SJSA1 (cell line): ENCODE measurements at places on chromosomes 5 and 9.

- DNase-seq = no peak
Observed at GRCh38 chr5:58456486-58456885, 3.4 kb downstream of the PLK2 start.

GRCh38 chr5:115599924-115600323 is 2.4 kb downstream of the TICAM2 start:
- peak; percentile 58 for DNase-seq

DNA sequence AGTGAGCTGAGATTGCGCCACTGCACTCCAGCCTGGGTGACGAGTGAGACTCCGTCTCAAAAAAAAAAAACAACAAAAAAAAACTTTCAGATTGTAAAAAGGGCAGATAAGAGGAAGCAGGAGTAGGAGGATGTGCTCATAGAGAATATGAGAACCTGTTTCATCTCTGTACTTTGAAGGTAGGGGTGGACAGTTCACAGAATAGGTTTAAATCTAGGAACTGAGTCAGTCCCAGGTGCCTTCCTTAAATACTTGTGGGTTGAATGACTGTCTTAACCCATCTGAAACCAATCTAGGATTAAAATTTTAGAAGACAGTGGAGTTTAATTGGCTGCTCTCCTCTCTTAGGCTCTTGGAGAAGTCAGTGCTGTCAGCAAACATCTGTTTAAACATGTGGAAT is 12.4 kb downstream of the POLK start:
- no peak for DNase-seq

- DNase-seq = no peak
Observed at GRCh38 chr5:119418606-119419100, 33.6 kb upstream of the HSD17B4 start.

DNA sequence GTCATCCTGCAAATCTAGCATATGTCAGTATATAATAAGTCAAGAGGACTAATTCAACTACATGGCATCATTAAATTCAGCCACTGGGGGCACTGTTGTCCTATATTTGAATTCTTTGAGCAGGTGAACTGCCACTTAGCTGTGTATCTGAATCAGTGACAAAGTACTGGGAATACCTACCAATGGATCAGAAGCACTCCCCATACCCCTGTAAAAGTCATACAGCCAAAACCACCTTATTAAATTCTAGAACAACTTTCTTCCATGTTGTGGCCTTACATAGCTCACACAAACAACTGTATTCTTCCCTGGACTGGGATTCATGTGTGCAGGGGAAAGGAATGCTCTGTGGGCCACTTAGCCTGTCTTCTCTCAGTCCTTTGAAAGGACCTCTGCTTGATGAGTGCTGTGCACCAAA is 57.4 kb upstream of the PLPP6 start:
- DNase-seq = peak; percentile 36

- no peak for DNase-seq
Observed at GRCh38 chr9:2281031-2281802, 266.1 kb downstream of the SMARCA2 start.

DNA sequence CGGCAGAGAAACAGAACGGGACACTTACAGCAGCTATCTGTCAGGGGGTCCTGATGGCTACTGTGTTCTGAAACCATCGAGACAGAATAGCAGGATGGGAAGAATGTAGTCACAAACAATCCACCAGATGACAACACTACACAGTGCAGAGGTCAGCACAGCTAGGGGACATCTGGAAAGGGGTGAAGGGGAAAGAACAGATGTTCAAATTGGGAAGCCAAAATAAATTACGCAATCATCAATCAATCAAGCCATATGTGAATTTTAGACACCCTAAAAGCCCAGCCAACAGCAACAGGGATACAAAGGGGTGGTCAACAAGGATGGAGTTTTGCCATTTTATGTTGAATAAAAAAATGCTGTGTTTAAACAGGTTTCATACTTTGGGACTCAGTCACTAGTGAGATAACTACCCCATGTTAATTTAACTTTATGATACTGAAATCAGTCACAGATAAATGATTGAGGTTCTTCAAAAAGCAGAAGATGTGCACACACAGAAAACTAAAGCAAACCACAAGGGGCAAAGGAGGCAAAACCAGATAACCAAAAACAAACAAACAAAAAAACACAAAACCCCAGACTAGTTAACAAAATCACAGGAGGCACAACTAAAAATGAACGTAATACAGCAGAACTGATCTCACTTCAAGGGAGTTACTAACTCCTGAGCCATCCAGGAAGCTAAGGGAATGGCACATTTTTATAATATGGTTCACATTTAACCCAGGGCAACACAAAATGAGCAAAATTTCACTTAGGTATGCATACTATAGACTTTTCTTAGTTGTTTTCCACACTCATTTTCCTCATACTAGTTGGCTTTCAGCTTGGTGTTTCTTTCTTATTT is 65.9 kb downstream of the HABP4 start:
- no peak for DNase-seq

DNA sequence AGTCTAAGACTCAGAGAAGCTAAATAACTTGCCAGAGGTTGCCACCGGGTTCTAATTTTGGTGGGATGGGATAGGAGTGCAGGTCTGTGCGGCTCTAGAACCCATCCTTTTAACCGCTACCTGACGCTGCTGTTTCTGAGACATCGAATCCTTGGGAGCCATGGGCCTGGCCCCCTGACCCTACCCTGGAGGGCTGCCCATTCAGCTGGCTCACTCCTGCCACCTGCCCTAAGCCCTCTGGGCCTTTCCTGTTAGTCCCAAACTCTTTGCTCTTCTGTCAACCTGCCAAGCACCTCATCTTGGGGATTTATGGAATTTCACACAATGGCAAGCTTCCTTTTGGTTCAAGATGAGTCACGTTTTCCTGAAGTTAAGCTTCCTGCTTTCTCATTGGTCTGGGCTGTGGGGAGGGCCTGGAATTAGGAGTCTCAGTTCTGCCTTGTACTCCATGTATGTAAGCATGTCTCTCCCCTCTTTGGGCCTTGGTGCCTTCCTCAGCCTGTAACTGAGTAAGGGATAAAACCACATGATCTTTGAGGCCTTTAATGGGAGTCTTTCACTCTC is 26.6 kb downstream of the ENHO start:
- DNase-seq = no peak

GRCh38 chr9:115250621-115251032 is 132.7 kb upstream of the TNC start:
- DNase-seq = peak; percentile 22

GRCh38 chr9:4293293-4293941 is 6.5 kb downstream of the GLIS3 start:
- peak; percentile 69 for DNase-seq

DNA sequence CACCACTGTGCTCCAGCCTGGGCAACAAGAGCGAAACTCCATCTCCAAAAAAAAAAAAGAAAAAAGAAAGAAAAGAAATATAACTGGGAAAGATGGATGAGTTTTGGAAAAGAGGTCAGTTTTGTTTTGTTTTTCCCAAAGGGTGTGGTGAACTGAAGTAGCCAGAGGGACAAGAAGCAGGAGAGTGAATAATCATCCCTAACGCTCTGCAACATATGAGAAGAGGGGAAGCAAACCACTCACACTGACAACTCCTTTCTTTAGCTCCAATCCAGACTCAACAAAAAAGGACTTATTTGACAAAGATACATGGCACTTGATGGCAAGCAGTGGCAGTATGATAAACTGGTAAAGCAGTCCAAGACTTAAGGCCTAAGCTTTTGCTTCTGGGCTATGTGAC is 176.1 kb upstream of the HMHB1 start:
- DNase-seq = no peak

DNA sequence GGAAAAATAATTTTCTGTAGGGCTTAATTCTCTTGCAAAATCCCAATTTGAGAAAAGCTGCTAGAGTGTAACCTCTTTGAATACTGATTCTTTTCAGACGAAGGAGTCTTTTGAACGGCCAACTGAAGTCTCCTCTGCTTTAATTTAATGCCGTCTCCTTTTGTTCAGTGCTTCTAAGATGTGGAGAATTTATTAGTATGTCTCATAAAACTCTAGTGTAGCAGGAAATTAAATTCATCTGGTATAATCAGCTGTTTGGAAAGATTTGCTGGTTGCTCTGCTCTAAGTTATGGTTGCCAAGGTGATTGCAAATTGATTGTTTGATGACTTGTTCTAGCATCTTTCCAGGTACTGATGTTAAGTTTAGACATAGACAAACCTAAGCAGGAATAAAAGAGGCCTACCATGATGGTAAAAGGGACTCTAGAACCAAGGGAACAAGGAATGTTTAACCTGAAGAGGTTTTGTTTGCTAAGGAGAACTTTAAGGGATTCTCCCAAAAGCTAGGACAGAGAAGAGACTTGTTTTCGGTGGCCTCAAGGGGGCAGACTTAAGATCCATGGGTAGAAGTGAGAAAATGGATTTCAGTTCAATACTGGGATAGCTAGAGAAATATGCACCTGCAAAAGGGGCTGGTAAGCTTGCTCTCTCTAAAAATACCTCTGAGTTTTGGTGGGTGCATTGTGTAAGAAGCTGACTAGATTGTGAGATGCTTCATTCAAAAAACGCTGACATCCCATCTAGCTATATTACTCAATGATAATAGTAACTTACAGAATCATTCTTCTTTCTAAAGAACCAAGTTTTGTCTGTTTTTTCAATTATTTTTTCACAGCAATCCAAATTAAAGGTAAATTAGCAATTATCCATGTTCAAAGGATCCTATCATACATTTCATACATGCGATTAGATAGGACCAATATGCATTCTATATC is 5.7 kb upstream of the ADRB2 start:
- peak; percentile 49 for DNase-seq

DNA sequence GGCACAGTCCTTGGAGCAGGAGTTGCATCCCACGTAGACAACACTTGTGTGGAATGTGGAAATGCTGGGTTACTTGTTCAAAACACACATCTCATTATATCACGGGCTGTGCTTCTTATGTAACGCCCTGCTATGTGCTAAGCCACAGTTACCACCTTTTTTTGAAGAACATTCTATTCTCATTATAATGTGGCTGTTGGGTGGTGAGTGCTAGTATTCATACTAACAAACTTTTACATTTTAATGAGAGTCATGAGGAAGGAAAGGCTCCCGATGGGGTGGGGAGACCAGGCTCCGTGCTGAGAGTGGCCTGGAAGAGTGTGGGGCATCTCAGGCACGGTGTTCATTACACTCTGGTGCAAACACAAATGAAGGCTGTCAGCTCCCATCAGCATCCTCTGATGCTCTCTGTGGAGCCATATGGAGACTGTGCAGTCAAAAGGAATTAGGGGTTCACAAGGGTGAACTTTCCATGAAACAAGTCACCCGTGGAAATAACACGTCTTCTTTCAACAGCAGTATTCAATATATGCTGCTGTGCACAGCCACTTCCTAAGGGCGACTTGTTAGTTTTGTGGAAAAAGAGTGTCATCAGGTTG is 153.1 kb upstream of the RAPGEF1 start:
- DNase-seq = no peak

DNA sequence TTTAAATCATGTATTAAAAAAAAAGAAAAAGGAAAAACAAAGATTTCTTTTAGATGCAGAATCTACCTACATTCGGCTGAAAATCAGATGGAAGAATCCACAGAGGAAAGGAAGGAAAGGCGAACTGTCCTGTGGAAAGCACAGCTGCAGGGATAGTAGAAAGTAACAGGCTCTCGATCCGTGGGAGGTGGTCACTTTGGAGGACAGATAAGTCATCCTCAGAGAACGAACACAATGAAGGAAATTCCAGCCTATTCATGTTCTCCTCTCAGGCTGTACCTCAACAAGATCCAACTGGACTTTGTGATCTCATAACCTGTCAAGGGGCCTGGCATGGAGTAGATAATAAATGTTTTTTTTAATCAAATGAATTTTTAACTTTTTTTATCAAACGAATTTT is 72.8 kb downstream of the NR6A1 start:
- DNase-seq = peak; percentile 68

- DNase-seq = no peak
Observed at GRCh38 chr9:123880420-123880819, 49.5 kb downstream of the DENND1A start.

- no peak for DNase-seq
Observed at GRCh38 chr5:89816038-89816437, 593.5 kb downstream of the CETN3 start.

GRCh38 chr9:124490004-124490403 is 17.2 kb downstream of the NR5A1 start:
- no peak for DNase-seq

- DNase-seq = no peak
Observed at GRCh38 chr9:20664501-20664900, 19.6 kb upstream of the FOCAD start.

DNA sequence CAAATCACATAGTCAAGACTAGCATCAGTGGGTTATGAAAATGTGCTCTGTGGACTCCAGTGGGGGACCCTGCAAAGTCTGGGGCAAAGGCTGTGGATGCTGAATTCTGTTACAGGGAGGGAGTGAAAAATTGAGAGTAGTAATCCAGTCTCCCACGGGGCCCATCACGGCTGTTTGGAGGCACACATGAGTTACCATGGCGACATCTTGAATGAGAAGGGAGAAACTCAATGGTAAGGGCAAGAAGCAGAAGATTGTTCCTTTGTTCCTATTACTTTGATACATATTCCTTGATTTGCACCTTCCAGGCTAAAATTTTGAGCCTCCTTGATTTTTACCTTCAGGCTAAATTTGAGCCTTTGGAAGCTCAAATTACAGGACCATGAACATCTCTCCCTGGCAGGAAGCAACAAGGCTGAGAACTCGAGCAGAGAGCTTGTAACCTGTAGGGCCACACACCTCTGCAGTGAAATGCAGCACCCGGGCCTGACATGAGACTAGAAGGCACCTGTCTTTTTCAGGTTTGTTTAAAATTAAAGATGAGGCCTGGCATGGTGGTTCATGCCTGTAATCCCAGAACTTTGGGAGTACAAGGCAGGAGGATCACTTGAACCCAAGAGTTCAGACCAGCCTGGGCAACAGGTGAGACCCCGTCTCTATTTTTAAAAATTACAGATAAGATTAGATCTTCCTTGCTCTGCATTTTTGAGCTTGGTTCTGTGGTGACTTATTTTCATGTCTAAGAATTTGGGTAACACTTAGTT is 31.0 kb upstream of the ZFR start:
- no peak for DNase-seq

DNA sequence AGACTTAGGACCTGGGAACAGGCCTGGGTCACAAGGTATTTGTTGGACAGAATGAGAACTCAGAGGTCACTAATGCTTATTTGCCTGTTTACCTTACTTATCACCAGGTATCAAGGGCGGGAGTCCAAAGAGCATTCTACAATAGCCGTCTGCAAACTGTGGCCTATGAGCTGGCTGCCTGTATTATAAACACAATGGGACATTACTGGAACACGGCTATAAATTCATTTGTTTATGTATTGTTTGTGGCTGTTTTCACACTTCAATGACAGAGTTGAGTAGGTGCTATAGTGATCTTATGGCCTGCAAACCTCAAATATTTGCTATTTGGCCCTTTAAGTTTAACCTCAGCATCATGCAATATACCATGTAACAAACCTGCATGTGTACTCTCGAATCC is 76.6 kb upstream of the ASTN2 start:
- DNase-seq = no peak

- no peak for DNase-seq
Observed at GRCh38 chr5:42645138-42645537, 111.5 kb upstream of the CCDC152 start.

DNA sequence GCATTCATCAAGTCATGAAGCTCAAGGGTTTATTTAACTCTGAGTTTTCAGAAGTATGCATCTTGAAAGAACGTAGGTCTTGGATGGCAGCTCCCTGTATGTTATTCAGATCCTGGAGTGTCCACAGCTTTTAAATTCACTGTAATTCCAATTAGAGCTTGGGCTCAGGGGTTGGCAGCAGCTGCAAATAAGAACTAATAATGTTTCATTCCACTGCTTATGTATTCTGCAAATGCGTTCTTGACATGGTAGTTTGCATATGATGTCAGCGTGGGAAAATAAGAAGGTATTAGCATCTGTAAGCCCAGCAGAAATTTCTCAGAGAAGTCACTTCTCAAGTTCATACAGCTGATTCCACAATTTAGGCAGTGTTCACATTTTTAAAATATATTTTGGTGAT is 58.4 kb downstream of the RORB start:
- DNase-seq = no peak
